HAP-1 (cell line): ENCODE measurements at places on chromosomes 12 and 14.

GRCh38 chr12:15336768-15337553 is 14.7 kb downstream of the PTPRO start:
- no peak for DNase-seq

DNA sequence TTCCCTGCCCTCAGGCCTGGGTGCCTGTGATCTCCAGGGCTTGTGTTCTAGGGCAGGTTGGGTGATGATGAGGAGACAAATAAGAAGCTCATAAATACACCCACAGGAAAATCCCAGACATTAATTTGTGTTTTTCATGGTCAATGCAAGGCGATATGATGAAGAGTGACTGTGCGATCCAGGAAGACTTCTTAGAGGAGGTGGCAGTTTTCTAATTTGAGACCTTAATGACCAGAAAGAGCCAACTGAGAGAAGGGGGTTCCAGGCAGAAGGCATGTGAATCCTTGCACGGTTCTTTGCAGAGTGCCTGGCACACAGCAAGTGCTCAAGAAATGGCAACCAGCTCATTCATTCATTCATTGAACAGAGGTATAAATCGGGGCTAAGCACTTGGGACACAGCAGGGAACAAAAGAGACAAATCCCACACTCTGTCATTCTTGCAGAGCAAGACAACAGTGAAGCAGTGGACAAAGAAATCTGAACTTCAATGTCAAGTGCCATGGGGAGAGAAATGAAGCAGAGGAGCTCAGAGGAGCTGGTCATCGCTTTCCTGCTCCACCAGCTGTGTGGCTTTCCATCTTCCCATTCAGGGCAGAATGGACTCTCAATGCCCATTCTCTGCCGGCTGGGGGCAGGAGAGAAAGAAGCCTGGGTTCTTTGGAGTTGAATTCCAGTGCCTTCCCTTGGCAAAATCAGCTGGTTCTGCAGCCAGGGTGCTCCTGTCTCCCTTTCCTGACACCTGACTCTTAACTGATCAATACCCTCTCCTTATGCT is 128.3 kb downstream of the AACS start:
- no peak for DNase-seq

DNA sequence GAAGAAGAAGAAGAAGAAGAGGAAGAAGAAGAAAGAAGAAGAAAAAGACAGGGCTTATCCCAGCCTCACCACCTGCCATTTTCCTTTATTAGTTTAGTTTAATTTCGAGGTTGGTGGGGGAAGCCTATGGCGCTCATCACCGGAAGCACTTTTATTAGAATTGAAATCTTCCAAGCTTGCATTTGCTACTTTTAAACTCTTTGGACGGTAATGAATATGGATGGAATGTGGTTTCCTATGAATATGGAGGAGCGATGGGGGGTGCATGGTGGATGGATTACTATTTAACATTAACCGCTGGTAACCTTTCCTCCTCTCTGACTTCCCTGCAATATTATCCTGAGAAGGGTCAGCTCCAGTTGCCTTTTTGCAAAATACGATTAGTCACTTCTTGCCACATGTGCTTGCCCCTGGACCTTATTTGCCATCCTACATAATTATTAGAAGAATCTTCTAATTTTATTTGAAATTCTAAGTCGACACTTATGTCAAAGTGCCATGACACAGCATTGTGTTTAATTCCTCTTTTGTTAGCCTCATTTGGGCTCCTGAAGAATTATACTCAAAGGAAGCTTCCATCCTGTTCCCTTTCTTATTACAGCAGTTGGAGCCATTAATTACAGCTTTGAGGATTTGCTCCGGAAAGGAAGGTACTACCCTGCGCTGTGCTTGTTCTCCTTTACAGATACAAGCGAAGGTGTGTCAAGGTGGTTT is 424.5 kb downstream of the VRK1 start:
- no peak for DNase-seq

DNA sequence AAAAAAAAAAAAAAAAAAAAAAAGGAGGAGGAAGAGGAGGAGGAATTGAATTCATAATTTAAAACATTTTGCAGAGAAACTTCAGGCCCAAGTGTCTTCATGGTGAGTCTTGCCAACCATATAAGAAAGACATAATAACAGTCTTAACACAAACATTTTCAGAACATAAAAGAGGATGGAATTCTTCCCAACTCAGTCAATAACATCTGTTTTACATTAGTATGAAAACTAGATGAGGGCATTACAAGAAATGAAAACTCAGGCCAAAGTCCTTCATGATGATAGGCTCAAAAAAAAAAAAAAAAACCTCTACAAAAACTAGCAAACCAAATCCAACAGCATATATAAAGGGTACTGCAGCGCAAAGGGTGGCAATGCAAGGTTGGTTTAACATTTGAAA is 151.6 kb downstream of the FOXA1 start:
- no peak for DNase-seq
